ENCODE measurements at places on chromosomes 2 and 18.

DNA sequence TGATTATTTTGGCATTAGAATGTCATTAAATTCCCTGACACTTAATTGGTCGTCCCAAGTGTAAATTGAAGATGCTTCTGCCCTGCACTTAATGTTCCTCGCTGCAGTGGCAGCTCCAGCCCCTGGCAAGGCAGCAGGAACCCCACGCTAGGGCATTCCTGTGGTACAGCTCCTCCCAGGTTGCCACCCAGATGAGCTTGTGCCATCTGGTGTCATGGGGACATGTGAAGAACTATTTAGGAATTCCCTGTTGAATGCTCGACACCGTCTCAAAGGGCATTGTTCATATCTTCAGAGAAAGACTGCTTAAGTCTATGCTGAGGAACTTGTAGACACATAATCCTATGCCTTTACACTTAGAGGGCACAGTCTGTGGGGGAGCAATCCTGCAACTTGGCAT, 38.9 kb downstream of the BCL2L11 start:
- no peak for DNase-seq

GRCh38 chr2:147663153-147663961, 181.5 kb upstream of the ACVR2A start:
- DNase-seq: no peak

DNA sequence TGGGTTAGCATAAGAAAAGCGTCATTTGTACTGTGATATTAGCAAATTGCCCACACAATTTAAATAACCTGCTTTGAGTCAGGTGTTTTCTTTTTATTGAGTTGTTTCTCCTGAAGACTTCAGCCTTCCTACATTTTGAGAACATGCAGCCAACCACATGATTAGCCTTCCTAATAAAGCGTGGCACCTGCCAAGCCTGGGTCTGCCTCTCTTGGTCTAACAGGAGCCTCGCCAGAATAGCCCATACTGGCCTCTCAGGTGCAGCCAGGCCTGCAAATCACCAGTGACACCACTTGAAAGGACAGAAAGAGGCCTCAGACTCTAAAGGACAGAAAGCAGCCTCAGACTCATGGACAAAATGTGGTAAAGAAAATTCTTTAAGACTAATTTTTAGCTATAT, 653.8 kb downstream of the BCL11A start:
- no peak for DNase-seq

DNA sequence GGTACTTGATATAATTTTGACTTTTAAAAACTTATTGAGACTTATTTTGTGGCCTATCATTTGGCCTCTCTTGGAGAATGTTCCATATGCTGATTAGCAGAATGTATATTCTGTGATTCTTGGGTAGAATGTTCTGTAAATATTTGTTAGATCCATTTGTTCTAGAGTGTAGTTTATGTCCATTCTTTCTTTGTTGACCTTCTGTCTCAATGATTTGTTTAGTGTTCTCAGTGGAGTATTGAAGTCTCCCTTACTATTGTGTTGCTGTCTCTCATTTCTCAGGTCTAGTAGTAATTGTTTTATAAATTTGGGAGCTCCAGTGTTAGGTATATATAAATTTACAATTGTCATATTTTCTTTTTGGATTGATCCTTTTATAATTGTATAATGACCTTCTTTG, 349.6 kb upstream of the CWC22 start:
- DNase-seq: no peak

GRCh38 chr18:66105016-66105415, 354.2 kb downstream of the CDH7 start:
- no peak for DNase-seq

Measured in stromal cell of bone marrow (primary cell).